ENCODE measurements at places on chromosomes 5 and 9.

- no peak for DNase-seq
Observed at GRCh38 chr9:104329245-104329644, 174.8 kb upstream of the OR13F1 start.

DNA sequence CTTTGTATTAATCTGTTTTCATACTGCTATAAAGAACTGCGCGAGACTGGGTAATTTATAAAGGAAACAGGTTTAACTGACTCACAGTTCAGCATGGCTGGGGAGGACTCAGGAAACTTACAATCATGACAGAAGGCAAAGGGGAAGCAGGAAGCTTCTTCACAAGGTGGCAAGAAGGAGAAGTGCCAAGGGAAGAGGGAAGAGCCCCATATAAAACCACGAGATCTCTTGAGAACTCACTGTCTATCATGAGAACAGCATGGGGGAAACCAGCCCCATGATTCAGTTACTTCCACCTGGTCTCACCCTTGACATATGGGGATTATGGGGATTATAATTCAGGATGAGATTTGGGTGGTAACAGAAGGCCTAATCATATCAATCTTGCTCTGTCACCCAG lies 60.9 kb upstream of the CHD1 start:
- DNase-seq, result no peak

GRCh38 chr5:56543441-56544388 lies 271.6 kb upstream of the MAP3K1 start:
- DNase-seq, result no peak

DNA sequence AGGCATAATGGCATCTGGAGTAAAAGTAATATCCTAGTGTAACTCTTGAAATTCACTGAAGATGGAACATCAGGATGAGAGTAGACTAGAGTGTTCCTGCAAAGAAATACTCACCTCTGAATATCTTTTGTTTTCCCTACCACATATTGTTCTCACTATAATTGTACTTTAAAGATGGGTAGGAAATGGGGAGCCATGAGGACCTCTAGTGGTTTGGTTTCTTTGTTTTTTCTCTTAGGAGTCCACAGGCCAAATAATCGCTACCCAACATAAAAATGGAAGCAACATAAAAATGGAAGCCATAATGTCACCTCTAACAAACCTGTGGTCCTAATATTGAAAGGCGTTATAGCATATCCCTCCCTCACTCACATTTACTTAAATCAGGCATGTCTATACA lies 2375.8 kb downstream of the MAT2B start:
- no peak for DNase-seq

- DNase-seq, result no peak
Observed at GRCh38 chr9:17799369-17799768, 220.5 kb downstream of the SH3GL2 start.

- DNase-seq, result no peak
Observed at GRCh38 chr9:27473111-27473529, 51.0 kb upstream of the IFNK start.

GRCh38 chr9:98173181-98173580 lies 19.3 kb downstream of the CORO2A start:
- no peak for DNase-seq

DNA sequence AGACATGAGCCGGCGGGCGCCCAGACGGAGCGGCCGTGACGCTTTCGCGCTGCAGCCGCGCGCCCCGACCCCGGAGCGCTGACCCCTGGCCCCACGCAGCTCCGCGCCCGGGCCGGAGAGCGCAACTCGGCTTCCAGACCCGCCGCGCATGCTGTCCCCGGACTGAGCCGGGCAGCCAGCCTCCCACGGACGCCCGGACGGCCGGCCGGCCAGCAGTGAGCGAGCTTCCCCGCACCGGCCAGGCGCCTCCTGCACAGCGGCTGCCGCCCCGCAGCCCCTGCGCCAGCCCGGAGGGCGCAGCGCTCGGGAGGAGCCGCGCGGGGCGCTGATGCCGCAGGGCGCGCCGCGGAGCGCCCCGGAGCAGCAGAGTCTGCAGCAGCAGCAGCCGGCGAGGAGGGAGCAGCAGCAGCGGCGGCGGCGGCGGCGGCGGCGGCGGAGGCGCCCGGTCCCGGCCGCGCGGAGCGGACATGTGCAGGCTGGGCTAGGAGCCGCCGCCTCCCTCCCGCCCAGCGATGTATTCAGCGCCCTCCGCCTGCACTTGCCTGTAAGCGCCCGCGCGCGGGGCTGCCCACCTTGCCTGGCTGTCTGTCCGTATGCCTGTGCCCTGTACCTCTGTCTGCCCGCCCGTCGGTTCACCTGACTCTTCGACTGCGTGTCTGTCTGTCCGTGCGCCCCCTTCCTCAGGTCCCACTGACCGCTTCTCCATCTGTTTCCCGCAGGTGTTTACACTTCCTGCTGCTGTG lies 412 bp downstream of the FGF18 start:
- no peak for DNase-seq

GRCh38 chr5:132979367-132979940 lies 16.0 kb upstream of the AFF4 start:
- no peak for DNase-seq

GRCh38 chr9:89941875-89942274 lies 337.1 kb downstream of the GADD45G start:
- DNase-seq, result no peak

DNA sequence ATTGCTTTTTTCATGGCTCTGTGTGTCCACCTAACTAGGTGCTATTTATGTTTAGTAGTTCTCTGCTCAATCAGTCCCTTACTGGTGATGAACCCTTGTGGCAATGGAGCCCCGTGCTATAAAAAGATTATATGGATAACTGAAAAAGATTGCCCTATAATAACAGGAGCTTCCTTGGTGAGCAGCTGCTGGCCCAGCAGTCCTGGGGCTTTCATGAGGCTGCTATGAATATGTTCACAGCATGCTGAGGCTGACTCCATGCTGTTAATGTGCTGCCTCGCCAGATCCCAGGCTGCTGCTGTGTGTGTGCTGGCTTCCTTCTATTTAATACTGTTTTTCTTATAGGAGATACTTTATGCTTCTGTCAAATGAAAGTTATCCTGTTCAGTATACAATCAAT lies 357.5 kb downstream of the TAF11L14 start:
- no peak for DNase-seq

DNA sequence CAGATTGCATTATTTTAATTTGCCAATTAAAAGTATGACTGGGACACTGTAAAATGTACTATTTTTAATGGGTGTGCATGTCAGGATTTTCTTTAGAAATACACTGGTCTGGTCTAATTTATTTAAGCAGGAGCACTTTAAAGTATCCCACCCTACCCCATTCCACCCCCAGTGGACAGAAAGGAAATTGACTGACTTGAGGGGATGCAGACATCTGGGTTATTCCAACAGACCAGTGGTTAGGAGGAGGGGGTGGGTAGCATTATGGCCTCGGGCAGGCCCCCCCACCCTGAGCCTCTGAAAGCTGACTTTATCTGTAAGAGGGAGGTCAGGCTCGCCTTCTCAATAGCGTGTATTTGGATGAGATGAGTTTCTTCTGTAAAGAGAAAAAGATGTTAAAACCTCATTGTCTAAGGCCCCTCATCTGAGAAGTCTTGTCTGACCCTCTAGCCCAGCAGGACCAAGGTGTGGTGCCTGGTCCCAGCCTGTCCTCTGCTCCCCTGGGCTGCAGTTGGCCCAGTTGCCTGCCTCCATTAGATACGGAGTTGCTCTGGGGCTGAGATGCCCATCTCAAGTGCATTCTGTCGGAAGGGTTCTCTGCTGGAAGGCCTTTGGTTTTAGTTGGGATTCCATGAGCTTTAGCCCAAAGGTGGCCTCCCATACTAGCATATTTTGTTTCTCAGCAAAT lies 4.4 kb downstream of the HNRNPAB start:
- DNase-seq, result no peak

DNA sequence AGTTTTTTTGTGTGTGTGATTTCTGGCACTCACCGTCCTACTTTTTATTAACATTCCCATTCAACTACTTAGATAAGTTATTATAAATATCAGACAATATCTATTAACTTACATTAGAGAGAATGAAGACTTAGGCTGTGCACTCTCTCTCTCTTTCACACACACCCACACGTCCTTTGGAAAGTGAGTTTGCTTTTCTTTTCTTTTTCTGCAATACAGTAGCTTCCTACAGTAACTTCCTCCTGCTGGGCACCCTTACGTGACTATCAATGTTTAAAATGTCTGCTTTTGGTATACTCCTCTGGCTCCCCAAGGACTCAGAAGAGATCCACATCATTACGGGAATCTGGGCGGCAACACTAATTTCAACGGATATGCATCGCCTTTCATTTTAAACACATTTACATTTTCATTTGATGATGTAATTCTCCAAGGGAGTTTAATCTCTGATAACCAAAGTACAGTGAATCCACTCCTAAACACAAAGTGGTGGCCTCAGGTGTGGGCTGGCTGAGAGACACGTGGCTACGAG lies 179.5 kb downstream of the MAPKAP1 start:
- DNase-seq, result no peak

DNA sequence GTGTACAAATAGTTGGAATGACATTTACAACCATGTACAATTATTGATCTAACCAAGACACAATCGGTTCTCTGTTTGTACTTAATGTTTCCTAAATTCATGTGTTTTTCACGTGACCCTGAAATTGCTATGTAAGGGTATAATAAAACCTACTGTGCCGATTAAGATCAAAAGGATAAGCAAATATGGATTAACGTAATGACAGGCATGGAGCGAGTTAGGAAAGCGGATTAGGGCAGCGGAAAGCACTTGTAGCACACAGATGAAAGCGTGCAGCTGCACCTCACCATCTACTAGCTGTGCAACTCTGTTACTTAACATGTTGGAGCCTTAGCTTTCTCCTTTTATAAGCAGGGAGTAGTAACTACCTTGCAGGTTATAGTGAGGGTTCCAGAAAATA lies 38.3 kb upstream of the ZFYVE16 start:
- no peak for DNase-seq

DNA sequence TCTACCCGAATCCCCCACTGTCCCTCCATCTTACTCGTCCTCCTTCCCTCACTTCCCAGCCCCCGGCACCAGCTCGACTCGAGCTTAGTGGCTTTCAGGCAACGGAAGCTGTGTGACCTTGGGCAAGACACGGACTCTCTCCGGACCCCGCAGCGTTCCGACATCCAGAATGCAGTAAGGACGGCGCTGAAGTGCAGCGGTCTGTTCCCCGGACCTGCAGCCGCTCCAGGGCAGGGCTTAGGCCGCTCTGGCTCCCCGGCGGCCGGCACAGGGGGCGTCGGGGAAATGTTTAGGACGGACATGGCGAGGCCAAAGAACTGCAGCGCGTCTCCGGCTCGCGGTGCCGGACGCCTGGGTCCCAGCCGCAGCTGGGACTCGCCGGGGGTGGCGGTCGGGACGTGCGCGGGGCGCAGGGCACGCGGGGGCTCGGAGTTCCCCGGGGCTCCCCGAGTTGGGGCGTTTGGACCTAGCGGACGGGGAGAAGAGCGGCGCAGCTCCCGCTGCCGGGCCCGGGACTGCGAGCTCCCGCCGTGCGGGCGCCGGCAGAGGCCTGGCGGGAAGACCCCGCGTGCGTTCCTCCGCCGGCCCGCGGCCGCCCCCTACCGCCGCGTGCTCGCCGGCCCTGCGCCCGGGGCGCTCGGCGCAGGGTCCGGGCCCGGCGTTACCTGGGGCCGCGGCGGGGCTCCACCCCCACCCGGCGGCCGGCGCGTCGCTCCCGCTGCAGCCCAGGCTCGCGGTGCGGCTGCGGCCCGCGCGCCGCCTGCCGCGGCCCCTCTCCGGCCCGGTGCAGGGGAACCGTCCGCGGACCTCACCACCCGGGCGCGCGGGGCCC lies 5.6 kb upstream of the RNF44 start:
- DNase-seq, result no peak

- DNase-seq, result no peak
Observed at GRCh38 chr9:123514766-123515165, 158.8 kb downstream of the CRB2 start.

GRCh38 chr5:81740758-81741157 lies 10.1 kb downstream of the SSBP2 start:
- no peak for DNase-seq

DNA sequence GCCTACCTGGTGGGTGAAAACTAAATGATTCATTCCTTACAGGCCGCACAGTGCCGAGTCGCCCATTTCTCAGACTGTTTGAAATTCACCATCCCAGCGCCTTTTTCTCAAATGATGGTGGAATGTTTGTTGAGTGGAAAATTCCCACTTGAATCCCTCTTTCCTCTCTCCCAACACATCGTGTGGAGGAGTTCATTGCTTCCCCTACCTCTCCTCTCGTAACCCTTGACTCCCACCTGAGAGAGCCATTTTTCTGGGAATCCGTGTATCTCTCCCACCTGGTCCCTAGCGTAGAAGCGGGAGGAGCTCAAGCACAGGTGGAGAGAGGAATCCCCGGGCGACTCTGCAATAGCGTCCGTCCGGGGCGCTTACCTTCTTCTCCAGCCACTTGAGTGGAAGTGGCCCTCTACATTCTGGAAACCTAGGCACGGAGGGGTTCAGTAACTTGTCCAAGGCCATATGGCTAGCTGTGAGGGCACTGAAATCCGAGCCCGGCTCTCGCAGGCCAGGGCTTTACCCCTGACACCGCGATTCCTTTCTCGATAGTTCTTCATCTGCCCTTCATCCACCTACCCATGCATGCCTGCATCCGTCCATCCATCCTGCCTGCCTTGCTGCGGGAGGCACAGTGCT lies 683 bp downstream of the OSMR start:
- DNase-seq, result no peak

GRCh38 chr9:77183581-77183980 lies 6.2 kb downstream of the VPS13A start:
- DNase-seq, result no peak

GRCh38 chr5:157778121-157778805 lies 34.8 kb downstream of the LSM11 start:
- no peak for DNase-seq

Data from liver (tissue), 10 donors.